ENCODE measurements at places on chromosomes 2 and 18.

- no peak for DNase-seq
Observed at GRCh38 chr18:57791192-57791591, 11.9 kb downstream of the ATP8B1 start.

DNA sequence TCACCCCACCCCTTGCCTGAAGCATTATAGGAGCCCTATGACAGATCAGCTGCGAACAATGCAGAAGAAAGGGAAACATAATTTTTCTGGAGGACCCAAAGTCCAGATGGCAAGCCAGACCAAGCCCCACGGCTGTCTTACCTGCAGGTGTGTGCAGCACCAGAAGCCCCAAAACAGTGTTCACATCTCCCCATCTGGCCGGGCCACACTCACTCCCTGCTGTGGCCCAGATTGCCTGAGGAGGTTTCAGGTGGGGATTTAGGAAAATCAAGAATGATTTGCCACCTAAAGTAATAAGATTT lies 11.7 kb upstream of the STK17B start:
- no peak for DNase-seq

GRCh38 chr18:58175122-58175785 lies 131.2 kb downstream of the NEDD4L start:
- DNase-seq, result no peak

- no peak for DNase-seq
Observed at GRCh38 chr18:55396267-55396905, 191.6 kb downstream of the TCF4 start.

GRCh38 chr2:68172521-68172920 lies 14.8 kb downstream of the PNO1 start:
- DNase-seq, result no peak

- no peak for DNase-seq
Observed at GRCh38 chr2:29702276-29702675, 219.1 kb downstream of the ALK start.

DNA sequence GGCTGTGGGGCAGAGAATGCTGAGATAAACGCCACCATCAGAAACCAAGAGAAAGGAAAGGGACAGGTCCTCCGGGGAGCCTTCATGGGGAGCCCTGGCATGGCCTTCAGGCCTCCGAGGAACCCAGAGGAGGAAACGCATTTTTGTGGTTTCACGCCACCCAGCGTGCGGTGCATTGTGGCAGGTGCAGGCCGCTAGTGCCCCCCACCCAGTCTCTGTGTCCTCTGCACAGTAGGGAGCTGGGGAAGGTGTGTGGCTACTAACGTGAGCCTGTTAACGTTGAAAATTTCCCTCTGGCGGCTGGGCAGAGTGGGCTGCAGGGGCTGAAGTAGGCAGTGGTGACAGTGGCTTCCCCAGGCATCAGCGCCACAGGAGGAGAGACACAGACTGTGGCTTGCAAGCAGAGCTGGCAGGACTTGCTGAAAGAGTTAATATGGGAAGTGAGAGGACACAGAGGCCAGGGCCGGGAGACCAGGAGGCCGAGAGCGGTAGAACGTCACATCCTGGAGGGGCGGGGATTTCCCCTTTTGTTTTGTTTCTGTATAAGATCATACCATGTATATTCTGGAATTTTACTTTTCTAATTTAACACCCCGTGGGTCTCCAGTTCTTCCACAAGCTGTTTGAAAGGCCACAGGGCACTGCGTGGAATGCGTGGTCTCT lies 166.9 kb downstream of the GBX2 start:
- DNase-seq, result no peak

- DNase-seq, result no peak
Observed at GRCh38 chr2:16254356-16254965, 314.1 kb downstream of the MYCN start.

DNA sequence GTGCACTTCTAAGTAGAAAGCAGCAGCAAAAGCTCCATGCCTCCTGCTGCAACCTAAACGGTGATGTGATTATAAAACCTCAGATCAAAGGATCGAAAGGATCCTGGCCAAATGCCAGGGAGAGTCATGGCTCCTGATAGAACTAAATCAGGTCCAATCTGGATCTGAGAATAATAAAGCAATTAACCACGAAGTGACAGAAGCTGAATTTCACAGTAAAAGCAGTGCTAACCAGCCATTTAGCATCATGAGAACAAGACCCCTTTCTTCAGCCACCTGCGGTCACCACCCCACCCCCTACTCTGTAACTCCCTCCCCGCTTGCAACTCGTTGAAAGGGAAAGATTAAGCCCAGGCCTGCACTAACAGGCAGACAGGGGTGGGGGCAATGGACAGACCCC lies 748.7 kb downstream of the BCL11A start:
- no peak for DNase-seq

- no peak for DNase-seq
Observed at GRCh38 chr2:237552908-237553307, 13.5 kb upstream of the PRLH start.

DNA sequence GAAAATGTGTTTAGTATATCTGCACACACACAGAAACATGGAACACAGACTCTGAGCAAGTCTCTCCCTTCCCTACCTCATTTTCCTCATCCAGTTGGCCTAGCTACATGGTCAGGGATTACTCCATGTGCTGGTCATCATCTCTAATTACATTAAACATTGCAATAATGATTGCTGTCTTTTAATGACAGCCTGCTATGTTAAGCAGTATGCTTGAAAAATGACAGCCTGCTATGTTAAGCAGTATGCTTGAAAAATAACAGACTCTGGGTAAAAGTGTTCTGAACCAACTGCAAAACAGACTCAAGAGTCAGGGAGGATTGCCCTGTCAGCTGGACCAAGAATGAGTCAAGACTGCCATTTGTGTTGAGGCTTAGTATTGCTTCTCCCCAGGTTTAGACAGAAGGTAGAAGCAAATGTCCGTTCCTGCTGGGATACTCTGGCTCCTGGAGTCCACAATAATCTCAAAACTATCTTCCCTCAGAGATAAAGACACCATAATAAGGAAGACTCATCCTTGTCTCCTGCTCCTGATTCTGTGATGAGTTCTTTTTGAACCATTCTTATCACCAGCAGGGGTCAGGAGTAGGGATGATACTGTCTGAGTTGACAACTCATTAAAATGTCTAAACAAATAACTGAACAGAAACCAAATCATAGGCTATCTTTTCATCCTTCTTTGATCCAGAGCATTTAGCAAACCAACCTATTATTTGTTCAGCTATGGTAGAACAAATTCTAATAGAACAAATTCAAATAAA lies 57.7 kb downstream of the CCDC93 start:
- DNase-seq, result no peak

GRCh38 chr2:140718999-140719398 lies 1411.8 kb downstream of the LRP1B start:
- no peak for DNase-seq

DNA sequence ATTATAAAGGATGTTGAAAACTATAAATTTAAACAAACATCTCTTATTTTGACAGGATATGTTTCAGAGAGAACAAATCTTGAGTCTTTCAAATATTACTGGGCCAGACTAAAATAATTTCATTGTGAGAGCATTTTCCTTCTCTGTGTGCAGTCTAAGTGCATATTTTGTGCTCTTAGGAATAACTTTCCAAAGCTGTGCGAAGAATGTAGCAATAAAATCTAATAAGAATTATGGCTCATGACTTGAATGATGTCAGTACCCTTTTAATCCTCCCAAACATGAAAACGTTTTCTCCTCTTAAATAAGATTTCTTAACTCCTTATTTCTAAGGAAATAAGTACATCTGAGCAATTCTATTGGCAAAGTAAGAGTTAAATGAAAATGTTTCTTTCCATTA lies 76.2 kb upstream of the EFEMP1 start:
- no peak for DNase-seq

GRCh38 chr2:54867457-54867856 lies 144.0 kb downstream of the EML6 start:
- DNase-seq, result no peak

GRCh38 chr2:11862049-11862448 lies 115.6 kb downstream of the LPIN1 start:
- DNase-seq, result no peak

- no peak for DNase-seq
Observed at GRCh38 chr18:76376668-76377358, 118.2 kb downstream of the ZNF516 start.

- no peak for DNase-seq
Observed at GRCh38 chr2:236298924-236299475, 34.8 kb upstream of the ASB18 start.
